ENCODE measurements at places on chromosomes 11 and 22.
A peak's percentile ranks its signal among the peaks of the same experiment; 100 is the strongest.

DNA sequence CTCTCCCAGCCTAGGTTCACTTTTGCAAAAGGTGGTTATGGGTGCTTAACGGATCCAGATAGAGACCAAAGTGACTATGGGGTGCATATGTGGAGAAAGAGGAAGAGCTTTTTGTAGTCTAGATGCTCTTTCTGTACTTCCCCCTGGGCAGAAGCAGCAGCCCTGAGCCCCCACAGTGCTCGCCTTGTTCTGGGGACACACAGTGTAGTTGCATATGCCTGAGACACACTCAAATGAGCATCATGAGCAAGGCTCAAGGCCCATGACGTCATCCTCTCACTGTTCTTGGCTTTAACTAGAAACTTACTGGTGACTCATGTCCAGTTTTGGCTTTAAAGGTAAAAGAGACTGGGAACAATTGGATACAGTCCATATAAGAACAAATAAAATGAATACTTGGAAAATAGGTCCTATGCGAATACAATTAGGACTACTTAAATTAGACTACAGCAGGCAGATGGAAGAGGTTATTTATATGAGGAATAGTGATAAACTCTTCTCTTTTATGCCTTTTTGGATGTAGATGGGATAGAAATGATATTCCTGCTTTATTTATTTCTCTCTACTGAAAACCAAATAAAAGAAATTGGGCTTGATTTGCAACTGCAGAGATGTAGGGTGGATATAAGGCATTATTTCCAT lies 20.1 kb upstream of the PEX26 start:
- no peak for DNase-seq

DNA sequence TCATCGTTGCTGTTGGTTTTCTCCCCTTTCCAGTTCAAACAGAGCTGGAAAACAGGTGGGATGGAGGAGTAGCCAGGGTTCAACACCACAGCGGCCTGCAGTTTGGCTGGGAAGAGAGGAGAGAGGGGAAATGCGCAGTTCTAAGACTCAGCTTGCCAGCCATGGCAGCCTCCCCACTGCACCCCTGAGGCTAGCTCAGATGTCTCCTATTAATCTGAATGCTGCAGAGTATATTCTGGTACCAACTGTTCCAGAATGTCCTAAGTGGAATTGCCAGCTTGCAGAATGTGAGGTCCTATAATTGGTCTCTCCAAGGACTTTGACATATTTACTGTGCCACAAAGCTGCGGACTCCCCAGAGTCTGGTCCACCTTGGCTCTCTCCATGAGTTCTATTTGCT lies 32.0 kb downstream of the NEFH start:
- DNase-seq: no peak

DNA sequence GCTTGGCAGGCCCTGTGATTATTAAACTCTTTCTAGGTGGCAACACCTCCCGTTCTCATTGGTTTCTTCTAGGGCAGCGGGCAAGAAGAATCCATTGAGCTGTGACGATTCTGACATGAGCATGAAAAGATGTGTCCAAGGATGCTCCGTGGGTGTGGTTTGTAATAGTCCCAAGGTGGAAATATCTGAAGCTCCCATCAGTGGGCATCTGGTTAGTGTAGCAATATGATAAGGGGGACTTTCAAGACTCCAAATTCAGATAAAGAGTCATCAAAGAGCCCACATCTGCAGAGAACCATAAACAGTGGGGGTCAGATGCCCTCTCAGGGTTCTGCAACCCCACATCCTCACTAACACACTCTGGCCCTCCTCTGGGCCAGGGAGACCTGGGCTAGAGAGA lies 42.6 kb downstream of the TST start:
- DNase-seq: no peak

DNA sequence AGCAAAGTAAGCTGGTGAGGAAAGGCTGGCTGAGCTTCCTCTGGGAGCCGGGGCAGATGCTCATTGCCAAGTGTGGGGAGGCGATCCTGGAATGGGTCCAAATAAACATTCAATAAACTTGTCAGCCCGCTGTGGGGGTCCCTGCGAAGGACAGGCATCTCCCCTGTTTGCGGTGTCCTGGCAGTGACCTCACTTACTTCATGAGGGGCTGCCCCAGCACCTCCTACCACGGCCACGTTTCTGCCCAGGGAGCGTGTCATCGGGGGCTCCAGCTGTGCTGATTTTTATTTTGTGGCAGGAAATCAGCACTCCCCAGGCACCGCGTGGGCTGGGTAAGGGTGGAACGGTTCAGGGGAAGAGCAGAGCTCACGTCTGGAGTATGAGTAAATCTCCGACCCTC lies 493.9 kb upstream of the B3GAT1 start:
- no peak for DNase-seq

- DNase-seq: peak; percentile 99
Observed at GRCh38 chr11:62909107-62909894, 11.9 kb downstream of the CHRM1 start.

DNA sequence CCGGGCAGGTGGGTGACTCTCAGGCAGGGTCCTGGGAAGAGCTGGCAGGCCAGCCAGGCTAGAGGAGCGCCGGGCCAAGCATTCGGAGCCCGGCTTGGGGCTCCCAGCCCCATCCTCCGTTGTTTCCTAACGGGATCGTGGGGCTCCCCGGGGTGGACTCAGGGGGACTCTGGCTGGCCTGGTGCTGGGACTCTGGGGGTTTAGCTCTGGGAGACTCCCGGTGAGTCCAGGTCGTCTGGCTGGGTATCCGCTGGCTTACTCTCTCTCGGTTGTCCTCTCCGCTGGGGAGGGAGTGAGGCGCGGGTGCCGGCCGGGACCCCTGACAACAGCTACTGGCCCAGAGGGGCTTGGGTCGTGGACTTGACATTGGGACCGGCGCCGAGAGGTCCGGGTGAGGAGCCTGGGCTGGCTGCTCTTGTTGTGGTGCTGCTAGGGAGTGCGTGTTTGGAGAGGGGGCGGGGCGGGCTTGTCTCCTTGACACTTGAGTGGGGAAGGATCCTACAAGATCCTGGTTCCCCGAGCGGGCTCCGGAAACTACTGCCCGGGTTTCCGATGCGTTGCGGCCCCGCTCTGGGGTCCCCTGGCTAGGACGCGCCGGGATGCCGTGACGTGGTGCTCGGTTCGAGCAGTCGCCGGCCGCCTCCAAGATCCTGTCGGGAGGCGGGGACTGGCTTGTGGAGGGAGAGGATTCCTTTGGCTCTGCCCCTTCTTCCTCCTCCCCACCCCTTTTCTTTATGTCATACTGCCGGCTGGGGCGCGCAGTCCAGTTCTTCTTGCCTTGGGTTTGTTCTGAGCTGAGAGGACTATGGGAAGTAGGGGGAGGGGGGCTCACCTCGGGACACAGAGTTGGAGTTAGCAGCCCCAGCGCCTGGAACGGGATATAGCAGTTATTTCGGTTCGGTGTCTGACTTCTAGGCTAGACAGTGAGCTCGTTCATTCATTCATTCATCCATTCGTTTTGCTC lies 585 bp downstream of the EMSY start:
- peak; percentile 98 for DNase-seq

DNA sequence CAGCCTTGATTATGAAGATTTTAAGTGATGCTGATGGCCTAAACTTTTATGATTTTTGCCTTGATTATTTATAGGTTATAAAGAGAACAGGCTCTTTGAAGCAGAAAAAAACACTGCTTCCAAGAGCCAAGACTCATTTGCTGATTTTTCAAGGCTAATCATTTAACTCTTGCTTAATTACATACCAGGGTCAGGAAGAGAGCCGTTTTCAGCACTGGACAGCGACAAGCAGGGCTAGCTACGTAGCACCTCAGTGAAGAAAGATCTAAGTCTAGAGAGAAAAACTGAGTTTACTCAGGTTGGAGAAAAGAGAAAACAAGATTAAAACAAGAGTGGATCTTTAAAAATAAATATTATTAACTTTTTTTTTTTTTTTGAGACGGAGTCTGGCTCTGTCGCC lies 615.4 kb upstream of the B3GAT1 start:
- peak; percentile 57 for DNase-seq

DNA sequence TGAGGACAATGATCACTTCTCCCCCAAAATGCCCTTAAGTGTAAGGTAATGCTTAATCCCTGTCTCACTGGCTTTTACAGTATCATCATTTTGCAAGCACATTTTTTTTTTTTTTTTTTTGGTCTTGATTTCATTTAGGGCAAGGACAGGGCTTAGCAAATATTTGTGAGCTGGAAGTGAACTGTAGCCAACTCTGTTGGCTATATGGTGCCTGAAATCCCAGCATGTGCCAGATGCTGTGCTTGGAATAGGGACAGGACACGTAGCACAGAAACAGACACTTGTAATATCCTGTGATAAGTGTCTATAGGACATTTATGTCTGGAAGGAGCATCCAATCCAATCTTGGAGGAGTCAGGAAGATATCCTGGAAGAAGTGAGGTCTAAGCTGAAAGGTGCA lies 198.3 kb downstream of the NAV2 start:
- DNase-seq: no peak

DNA sequence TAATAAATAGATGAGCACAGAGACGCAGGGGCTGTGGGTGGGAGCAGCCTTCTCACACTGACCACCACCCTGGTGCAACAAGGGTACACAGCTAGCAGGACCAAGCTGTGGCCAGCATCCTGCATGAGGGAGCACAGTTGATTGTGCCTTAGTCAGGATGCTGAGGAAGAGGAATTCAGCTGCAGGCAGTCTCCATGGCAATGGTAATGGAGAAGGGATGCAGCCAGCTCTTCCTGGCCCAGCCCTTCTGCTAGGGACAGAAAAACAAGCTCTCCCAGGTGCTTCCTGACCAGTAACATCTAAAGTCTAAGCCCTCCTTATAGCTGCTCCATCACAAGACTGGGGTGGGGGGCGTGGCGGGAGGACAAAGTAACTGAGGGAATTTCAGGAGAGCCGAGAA lies 363.5 kb downstream of the BUD13 start:
- DNase-seq: no peak

DNA sequence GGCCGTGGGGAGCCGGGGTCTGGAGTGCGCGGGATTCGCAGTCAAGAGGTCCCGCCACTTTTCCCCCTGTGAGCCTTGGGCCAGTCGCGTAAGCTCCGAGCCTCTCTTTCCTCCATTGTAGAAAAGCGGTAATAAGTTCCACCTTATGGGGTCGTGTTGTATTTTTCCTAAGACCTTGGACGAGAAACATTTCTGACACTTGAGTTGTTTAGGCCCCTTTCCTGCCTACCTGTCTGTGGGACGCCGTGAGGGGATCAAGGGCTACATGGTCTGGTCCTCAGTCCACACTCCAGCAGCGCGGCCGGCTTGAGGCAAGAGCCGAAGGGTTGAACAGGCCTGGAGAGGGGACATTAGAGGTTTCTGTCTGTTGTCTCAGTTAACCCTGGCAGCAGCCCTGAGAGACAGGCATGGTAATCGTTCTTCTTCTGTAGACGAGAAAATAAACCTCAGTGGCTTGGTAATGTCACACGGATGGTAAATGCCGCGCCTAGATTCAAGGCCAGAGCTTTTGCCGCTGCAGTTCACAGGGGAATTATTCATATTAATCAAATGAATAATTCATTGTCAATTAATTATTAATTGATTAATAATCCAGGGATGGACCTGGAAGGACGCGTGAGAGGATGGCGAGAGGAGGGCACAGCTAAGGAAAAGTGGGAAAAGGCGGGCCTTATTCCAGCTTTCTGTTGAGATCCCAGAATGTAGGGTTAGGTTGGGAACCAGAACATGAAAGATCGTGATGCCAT lies 545 bp downstream of the FEN1 start:
- no peak for DNase-seq

GRCh38 chr11:64770120-64770519 lies 8.2 kb downstream of the SF1 start:
- DNase-seq: no peak

DNA sequence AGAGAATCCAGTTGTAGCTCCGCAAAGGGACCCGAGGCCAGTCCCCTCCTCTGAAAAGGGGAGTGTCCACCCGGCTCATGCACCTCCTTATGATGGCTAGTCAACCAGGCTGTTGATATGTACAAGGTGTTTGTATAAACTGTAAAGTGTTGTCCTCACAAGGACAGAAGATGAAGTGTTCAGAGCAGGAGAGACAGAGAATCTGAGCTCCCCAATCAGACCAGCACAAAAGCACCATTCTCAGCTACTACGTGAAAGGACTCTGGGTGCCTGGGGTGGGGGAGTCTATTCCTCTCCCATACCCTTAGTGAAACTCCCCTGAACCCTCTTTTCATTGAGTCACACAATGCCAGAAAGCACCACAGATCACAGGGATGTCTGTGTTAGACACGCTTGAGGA lies 49.4 kb downstream of the MN1 start:
- no peak for DNase-seq

GRCh38 chr11:41609511-41609910 lies 150.1 kb upstream of the LRRC4C start:
- no peak for DNase-seq

- peak; percentile 54 for DNase-seq
Observed at GRCh38 chr11:123062892-123063825, 1.2 kb upstream of the HSPA8 start.

DNA sequence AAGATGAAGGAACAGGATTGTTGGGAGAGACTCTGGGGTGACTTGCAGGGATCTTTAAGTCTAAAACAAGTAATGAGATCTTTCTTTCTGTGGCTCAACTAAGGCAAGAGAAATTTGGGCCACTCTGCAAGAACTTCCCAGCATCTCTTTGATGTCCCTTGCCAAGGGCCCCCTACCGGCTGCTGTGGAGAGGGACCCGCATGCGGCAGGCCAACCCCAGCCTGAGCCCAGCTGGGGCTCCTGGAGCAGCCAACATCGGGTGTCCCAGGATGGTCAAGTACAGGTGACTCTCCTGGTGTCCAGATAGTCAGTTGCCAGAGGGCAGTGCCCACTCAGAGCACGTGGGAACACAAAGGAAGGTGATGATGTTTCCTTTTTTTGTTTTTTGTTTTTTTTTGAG lies 363.2 kb downstream of the TBC1D22A start:
- DNase-seq: peak; percentile 48

GRCh38 chr22:30717331-30717921 lies 22.8 kb downstream of the OSBP2 start:
- no peak for DNase-seq

- DNase-seq: no peak
Observed at GRCh38 chr22:30025221-30025620, 55.0 kb upstream of the HORMAD2 start.

DNA sequence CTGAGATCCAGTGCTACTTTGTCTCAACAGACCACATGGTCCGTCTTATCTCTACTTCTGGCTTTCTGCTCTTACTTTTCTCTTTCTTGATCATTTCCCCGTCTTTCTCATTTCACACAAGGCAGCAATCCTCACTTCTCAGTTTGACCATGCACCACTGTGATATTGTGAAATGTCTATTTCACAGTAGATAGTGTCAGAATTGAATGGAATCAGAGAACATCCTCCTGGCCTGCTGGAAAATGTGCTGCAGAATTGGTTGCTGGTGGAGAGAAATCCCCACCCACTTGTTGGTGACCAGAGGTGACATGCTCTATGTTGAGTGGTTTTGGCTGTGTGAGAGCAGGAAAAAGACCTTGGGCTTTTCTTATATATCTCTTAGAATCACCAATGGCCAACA lies 57.8 kb upstream of the RCN1 start:
- no peak for DNase-seq

DNA sequence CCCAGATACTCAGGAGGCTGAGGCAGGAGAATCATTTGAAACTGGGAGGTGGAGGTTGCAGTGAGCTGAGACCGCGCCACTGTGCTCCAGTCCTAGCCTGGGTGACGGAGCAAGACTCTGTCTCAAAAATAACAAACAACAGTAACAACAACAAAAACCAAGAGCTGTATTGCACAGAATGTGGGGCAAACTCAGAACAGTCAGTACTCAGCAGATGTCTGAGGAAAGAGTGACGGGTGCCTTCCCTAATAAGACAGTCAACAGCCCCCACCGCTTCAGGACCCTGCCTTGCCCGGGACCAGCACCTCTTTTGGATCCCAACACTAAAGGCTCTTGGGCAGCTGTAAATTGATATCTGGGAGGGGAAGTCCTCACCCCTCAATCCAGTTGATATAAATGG lies 40.3 kb downstream of the RIBC2 start:
- no peak for DNase-seq

GRCh38 chr11:129248618-129249017 lies 56.5 kb upstream of the ARHGAP32 start:
- DNase-seq: no peak

Data from ELF-1 (cell line).